ENCODE measurements at places on chromosomes 12 and 14.

DNA sequence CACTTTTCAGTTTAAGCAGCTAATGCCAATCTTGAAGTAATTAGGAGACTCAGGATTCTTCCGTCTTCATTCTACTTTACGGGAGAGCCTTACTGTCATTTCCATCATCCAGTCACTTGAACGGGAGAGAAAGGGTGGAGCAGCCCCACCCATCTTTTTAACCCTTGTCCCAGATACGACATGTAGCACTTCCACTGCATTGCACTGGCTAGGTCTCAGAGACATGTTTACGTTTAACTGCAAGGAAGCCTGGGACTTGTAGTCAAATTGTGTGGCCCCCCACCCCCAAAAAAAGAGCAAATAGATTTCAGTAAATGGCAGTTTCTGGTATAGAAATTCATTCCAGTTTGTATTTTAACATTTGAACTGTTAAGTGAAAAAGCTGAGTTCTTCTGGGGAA lies 46.1 kb upstream of the SYT1 start:
- DNase-seq = no peak

- DNase-seq = no peak
Observed at GRCh38 chr14:105155071-105155651, 13.4 kb downstream of the JAG2 start.

DNA sequence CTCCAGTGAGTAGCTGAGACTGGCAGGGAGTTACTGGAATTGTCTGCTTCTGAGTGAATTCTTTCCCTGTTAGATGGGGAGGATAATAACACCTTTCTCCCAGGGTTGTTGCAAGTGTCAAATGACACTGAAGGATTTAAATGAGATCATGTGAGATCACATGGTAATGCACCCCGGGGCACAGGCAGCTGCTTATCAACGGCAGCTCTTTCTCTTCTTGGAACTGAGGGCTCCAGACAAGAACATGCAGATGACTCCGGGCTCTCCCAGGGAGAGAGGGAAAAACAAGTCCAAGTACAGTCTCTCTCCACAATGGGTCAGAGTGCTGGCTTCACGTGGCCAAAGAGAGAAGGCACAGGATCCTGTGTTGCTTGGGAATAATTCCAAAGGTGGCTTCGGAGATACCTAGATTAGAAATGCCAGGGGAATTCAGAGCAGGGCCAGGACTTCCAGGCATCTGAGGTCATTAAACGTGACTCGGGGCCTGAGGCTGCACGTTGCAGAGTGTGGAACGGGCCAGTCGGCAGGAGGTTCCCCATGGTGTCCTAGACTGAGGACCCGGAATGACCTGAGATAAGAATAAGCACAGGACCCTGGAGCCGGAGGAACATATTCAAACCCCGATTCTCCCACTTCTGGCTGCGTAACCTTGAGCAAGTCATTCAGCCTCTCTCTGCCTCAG lies 109.2 kb downstream of the PRMT8 start:
- DNase-seq = no peak

DNA sequence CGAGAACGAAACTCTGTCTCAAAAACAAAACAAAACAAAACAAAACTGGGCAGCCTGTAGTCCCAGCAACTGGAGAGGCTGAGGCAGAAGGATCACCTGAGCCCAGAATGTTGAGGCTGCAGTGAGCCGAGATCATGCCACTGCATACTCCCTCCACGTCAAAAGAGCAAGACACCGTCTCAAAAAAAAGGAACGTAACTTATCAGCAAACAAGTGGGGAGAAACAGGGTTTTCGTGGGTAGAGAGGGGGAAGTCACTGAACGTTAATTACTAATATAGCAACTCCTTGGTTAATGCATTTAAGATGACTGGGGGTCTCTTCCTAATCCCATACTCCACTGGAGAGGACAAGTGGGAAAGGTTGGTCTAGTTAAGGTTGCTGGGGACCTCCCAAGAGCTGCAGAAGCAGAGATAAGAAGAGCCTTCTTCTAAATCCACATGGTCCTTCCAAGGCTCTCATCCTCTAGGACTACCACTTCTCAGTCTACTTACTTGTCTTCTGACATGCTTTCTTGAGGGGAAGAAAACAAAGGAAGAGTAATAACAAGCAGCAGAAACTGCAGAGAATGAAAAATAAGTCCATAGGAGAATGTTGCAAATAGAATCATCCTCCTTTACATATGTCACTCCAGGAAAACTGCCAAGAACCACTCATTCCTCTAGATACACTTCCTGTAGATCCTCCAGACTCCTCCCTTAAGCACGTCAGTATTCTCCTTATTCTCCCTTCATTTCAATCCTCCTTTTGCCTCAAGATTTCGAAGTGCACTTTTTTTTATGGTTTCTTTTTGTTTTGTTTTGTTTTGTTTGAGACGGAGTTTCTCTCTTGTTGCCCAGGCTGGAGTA lies 5.8 kb downstream of the NUMB start:
- peak; percentile 92 for DNase-seq

Data from amniotic epithelial cell (primary cell).